ENCODE measurements at places on chromosomes 1 and 21. TPM values are rescaled to one million over a fixed set of nuclear protein-coding genes. Genes with fewer than 3 reads are reported as not detected.

Gene CCDC185
- not detected for total RNA-seq

Gene MANEAL
- total RNA-seq, result 31.6 TPM

Gene SIK1
- total RNA-seq, result 2.7 TPM

Gene OR2T2
- total RNA-seq, result not detected

Gene TARDBP
- 98.8 TPM for total RNA-seq

Gene RSPO1
- not detected for total RNA-seq

Gene HSD3B1
- not detected for total RNA-seq

Gene CCDC190
- not detected for total RNA-seq

Gene BCAR3
- 12.6 TPM for total RNA-seq

Gene RHCE
- 3.1 TPM for total RNA-seq

Gene SUSD4
- total RNA-seq, result not detected

Gene SLC37A1
- total RNA-seq, result 47.1 TPM

Gene C2CD2
- total RNA-seq, result 0.07 TPM

Gene CHTOP
- 64.6 TPM for total RNA-seq

Gene PCP4
- total RNA-seq, result not detected

Gene SPRR3
- total RNA-seq, result not detected

Gene GPR61
- not detected for total RNA-seq

Gene DIO1
- total RNA-seq, result not detected

Gene LCE3D
- not detected for total RNA-seq

Gene BARHL2
- not detected for total RNA-seq

Gene RGS8
- total RNA-seq, result 20.5 TPM

Gene FCN3
- not detected for total RNA-seq

Gene HUNK
- total RNA-seq, result not detected

Gene CCDC181
- not detected for total RNA-seq

All from Karpas-422 (cell line).